Activated CD8-positive, alpha-beta memory T cell treated with anti-CD3 and anti-CD28 coated beads for 48 hours (primary cell): ENCODE measurements at places on chromosomes 16 and 17.

DNA sequence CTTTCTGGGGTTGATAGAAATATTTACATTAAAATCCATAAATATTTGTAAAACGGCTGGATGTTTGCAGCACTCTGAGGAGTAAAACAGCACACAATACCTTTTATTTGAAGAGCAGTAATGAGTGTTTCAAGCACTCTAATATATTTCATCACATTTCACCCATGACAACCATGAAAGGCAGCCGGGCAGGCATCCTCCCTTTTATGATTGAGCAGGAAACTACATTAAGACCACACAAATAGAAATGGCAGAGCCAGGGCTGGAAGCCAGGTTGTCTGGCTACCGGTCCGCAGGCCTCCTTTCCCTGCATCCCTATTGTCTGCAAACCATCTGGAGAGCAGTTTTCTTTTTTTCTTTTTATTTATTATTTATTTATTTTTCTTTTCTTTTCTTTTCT is 23.1 kb upstream of the GPRC5C start:
- DNase-seq, result no peak

GRCh38 chr16:89624777-89625761 is 11.6 kb downstream of the DPEP1 start:
- no peak for DNase-seq

GRCh38 chr16:86630471-86630870 is 52.1 kb downstream of the FOXL1 start:
- no peak for DNase-seq

- DNase-seq, result no peak
These were observed 326.0 kb upstream of the C16orf82 start for GRCh38 chr16:26740771-26741170.

- no peak for DNase-seq
These were observed 13.1 kb downstream of the CORO7 start for GRCh38 chr16:4403133-4403949.

- no peak for DNase-seq
These were observed 6.2 kb downstream of the HASPIN start for GRCh38 chr17:3729881-3730280.

DNA sequence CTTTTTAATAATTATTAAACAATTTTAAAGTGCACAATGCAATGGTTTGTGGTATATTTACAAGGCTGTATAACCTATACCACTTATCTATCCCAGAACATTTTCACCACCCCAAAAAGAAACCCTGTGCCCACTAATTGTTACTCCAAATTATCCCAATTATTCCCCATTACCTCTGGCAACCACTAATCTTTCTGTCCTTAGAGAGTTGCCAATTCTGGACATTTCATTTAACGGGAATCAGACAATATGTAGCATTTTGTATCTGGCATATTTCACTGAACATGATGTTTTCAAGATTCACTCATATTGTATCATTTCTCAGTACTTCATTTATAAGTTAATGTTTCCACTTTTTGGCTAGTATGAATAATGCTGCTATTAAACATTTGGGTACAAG is 103.1 kb upstream of the NACA2 start:
- DNase-seq, result no peak

DNA sequence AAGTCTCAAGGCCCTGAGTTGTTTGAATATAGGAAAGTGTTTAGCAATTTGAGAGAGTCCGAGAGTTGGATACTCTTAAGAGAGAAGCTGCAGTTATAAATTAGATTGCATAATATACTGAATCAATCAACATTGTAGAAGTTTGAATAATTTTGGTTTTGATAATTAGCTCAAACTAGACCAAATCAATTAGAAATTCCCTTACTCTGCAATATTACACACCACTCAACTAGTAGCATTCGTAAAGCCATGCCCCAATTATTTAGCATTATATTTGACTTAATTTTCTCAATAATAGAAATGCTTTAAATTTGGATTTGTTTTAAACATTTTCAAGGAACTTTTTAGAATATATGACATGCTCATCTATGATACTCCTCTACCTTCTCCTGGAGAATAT is 49.1 kb downstream of the TNRC6C start:
- DNase-seq, result no peak

DNA sequence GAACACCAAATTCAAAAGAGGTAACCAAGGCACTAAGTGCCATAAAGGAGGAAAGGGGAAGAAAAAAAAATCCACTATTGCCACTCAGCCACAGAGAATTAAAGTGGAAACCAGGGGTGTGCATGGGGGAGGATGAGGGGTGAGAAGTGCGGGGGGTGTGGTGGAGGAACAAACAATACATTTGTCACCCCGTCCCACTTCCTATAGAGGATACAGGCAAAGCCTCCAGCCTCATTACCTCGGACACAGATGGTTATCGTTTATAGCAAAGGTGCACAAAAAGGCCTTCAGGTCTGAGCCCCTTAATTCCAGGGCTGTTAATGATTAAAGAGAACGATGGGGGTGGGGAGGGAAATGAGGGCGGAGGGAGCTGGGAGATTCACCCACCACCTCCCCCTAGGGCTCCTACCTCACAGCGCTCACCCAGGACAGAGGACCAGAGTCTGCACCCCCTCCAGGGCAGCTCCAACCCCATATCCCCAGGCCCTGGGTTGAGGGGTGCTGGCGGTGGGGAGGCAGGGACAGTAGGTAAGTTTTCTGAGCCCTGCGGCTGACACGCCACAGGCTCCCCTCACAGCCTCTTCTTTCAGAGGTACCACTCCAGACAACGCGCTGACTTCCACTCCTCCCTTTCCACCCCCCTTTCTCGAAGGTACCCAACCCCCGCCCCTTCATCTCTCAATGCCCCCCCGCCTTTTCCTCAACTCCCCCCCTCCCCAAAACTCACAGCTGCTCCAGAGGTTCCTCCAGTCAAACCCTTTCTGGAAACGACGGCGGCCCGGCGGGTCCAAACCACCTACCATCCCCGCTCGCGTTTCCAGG is 470 bp downstream of the DCUN1D3 start:
- DNase-seq, result no peak

DNA sequence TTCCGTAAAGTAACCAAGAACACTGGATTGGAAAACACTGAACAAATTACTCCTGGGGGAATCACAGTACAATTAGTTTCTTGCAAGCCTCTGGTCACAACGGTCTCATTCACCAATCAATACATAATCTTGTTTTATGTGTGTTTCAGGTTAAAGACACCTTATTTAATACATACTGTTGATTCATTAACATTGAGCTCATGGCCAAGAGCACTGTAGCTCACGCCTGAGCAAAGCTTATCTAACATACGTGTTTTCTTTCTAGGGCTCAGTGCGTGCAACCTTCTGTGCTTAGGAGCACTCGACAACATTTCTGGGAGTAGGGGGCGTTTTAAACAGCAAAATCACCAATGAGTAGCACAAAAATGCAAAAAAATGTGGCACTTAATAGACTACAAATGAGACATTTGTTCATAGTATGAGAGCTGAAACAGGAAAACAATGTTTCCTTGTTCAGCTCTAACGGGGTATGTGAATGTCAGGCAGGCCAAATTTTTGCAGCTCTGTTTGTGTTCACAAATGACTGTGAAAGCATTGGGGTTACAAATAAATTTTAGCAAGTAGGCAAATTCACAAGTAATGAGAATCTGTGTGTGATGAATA is 206.2 kb downstream of the CNTNAP4 start:
- DNase-seq, result no peak

DNA sequence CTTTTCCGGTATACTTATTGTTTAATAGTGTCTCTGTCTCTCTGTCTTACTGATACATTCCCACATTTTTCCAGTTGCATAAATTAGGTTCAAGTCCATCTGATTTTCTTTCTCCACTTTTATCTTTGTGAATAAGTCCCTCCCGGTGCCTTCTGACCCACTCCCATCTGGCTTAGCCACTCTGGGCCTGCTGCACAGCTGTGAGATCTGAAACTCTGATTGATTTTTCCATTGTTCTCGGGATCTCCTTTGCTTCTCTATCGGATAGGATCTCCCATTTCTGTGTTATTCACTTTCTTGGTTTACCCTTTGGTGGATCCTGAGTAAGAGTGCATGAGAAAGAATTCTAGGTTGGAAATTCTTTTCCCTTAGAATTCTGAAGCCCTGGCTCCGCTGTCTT is 8.6 kb downstream of the UTP4 start:
- no peak for DNase-seq

DNA sequence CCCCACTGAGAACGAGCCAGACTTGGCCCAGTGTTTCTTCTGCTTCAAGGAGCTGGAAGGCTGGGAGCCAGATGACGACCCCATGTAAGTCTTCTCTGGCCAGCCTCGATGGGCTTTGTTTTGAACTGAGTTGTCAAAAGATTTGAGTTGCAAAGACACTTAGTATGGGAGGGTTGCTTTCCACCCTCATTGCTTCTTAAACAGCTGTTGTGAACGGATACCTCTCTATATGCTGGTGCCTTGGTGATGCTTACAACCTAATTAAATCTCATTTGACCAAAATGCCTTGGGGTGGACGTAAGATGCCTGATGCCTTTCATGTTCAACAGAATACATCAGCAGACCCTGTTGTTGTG is 631 bp downstream of the BIRC5 start:
- DNase-seq, result no peak

GRCh38 chr17:4156750-4157381 is 13.9 kb downstream of the CYB5D2 start:
- DNase-seq, result no peak

- no peak for DNase-seq
These were observed 11.8 kb upstream of the WSB1 start for GRCh38 chr17:27282054-27282551.

DNA sequence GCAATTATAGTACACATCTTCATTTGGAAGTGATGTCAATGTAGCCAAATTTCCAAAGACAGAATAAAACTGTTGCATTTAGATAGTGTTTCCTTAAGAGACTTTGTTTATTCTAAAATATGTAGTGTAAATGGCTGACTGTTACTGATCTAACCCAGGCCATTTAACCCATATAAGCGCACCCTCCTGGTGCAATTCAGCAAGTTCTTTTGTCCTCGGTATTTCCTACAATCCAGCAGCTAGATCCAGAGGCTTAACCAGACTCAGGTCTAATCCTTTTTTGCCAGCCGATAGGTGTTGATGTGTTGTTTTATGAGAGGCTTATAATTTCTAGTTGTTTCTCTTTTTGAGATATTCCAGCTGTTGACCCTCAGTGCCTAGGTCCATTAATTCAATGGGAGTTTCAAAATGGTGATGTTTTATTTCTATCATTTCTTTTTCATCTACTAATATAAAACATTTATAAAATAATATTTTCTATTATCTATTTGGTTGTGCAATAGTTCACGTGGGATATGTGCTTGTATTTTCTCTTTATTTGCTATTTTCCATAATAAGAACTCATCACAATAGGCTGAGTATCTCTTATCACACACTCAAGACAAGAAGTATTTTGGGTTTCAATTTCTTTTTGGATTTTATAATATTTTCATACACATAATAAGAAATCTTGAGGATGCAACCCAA is 14.5 kb downstream of the ABCA9 start:
- DNase-seq, result no peak

DNA sequence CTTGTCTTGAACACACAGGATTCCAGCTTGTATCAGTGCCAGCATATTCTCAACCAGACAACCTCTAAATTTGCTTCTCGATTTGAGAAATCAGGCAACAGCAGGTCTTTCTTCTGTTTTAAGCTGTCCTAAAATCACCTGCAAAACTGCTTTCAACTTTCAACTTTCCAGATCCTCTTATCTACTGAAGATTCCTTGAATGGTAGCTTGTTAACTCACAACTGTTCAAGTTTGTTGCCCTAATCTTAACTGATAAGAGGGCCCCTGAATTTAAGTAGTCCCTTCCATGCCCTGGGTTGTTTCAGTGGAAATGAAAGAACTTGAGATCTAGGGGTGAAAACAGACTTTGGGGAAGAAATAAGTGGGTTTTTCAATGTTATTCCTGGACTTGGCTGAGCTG is 57.2 kb downstream of the CHD9 start:
- DNase-seq, result no peak

- DNase-seq, result no peak
These were observed 5.9 kb downstream of the FAHD1 start for GRCh38 chr16:1832838-1833454.

DNA sequence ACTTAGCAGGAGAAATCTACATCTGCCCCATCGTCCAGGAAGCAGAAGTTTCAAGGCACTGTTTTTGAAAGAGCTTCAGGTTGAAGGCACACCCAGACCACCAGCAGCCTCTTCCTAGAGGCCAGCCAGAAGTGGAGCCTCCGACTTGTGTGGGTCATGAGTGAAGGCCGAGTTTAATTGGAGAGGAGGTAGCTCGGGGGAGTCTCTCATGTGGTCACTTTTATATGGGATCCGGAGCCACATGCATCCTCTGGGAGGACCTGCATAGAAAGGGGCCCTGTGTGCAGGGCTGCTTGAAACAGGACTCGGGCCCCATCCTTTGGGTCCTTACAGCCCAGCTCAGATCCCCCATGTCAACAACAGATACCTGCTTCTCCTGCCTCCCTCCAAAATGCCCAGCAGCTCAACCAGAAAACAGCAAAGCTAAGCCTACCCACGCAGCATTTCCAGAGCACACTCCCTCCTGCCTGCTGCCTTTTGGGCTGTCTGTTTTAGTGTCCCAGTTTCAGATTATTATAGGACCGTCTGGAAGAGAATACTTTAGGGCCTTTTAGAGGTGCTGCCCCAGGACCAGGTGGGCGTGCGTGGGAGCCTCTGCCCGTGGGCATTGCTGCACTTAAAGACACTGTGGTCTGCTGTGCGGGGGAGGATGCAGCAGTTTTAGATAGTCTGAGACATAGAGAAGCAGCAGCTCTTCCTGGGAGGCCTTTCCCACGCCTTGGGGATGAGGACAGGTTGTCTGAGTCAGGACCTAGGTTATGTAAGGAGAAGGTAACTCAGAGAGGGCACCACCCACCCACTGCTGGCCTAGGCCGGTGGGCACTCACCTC is 29.5 kb downstream of the MPRIP start:
- no peak for DNase-seq

DNA sequence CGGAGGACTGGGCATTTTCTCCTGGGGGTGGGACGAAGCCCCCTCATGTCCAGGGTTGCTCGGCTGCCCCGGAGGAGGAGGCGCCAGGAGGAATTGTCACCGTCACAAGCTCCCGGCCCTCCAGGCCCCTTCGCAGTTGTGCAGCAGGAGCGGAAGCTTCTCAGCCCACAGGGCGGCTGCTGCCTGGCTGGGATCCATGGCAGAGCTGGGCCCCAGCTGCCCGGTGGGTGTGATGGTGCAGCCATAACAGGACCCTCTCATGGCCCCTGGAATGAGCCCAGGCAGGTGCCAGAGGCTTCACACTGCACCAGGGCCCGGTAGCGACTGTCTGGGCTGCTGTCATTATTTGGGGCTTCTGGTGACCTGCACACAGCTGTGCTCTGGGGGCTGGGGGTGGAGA is 54.9 kb upstream of the GNG13 start:
- DNase-seq, result no peak

DNA sequence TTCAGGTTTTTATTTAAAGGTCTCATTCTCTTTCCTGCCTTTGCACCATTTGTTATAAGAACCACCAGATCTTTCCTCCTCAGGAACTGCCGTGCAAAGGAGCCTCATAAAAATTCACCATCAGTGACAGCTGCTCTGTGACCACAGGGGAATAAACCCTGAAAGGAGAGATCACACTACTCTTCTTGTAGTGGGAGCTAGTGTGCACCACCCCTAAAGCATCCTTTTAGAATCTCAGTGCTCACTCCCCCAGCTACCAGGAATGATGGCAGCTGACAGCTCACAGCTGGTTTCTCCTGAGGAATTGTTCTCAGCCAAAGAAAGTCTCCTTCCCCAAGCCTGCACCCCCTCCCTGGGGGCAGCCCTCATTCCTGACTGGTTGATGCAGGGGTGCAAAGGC is 18.7 kb downstream of the VAT1L start:
- no peak for DNase-seq

- no peak for DNase-seq
These were observed 3.0 kb upstream of the RCVRN start for GRCh38 chr17:9907883-9908648.
